ENCODE measurements at places on chromosomes 3 and 15.
A peak's percentile ranks its signal among the peaks of the same experiment; 100 is the strongest.

GRCh38 chr3:128367761-128368160 is 98.9 kb downstream of the DNAJB8 start:
- no peak for DNase-seq

GRCh38 chr15:100818927-100819326 is 60.7 kb upstream of the ALDH1A3 start:
- peak; percentile 47 for DNase-seq

GRCh38 chr15:53548236-53548635 is 211.2 kb downstream of the WDR72 start:
- no peak for DNase-seq

GRCh38 chr3:98809557-98809956 is 46.4 kb downstream of the ST3GAL6 start:
- DNase-seq: no peak

- DNase-seq: no peak
Observed at GRCh38 chr15:74815961-74816360, 3.3 kb downstream of the LMAN1L start.
